Lower leg skin (tissue), 4 donors: ENCODE measurements at places on chromosomes 4 and X.

DNA sequence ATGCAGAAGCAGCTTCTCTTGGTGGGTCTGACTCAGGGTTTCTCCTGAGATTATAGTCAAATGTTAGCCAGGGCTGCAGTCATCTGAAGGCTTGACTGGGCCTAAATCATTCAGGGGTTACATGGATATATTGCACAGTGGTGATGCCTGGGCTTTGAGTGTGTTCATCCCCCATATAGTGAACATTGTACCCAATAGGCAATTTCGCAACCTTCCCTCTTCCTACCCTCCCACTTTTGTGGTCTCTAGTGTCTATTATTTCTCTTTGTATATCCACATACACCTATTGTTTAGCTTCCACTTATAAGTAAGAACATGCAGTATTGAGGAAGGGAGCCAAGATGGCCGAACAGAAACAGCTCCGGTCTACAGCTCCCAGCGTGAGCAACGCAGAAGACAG is 90.3 kb upstream of the CAMK2D start:
- DNase-seq: no peak

- no peak for DNase-seq
These were observed 32.2 kb downstream of the MID2 start for GRCh38 chrX:107857837-107858236.

DNA sequence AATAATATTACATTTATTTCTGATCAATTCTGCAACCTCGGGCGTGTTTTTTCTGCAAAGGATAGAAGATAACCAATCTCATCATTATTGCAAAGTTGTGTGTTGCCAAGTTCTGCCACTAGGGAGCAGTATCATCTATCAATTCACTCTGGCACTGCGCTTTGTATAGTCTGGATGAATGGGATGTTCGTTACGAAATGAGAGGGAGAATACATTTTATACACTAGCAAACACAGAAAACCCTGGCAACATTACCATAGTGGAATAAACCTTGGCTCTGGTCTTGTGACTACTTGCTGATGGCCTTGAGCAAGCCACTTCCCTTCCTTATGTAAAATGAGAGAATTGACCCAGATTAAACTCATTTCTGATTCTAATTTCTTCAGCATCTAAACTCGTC is 97.5 kb upstream of the ZNF518B start:
- peak; percentile 58 for DNase-seq

DNA sequence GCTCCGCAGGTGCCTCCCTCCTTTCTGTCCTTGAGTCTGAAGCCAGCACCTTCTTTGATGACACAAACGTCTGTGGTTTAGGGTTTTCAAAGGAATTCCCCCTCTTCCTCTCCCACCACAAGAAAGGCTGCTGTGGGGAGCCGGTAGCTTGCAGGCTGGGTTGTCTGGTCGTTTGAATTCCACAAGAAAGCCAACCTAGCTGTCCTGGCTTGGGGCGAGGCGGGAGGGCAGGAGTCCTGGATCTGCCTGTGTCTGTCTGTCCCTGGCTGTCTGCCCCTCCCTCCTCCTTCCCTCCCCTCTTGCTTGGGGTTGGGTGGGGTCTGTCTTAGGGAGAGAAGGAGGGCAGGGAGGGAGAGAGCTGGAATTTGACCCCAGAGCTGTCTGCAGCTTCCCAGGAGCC is 56.3 kb downstream of the SHROOM2 start:
- DNase-seq: no peak

- DNase-seq: no peak
These were observed 304.0 kb downstream of the MAPK10 start for GRCh38 chr4:86055898-86056297.

GRCh38 chr4:25424539-25425228 is 47.6 kb downstream of the ANAPC4 start:
- no peak for DNase-seq

DNA sequence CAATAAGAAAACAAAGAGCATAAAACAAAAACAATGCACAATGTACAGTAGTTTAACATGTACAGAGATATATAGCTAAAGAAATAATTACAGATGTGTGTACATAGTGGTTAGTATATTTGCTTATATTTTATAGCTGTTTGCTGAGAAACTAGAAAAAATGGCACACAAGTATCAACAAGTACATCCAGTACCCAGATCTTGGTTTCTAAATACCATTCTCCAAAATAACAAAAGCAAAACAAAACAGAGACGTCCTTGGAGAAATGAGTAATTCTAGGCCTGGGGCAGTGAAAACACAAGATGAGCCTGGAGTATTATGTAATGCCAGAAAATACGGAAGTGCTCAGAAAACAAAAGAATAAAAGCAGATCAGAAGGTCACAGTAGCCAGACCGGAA is 189.6 kb downstream of the TMEM47 start:
- no peak for DNase-seq

- no peak for DNase-seq
These were observed 21.9 kb downstream of the FHIP1A start for GRCh38 chr4:151430740-151431457.

DNA sequence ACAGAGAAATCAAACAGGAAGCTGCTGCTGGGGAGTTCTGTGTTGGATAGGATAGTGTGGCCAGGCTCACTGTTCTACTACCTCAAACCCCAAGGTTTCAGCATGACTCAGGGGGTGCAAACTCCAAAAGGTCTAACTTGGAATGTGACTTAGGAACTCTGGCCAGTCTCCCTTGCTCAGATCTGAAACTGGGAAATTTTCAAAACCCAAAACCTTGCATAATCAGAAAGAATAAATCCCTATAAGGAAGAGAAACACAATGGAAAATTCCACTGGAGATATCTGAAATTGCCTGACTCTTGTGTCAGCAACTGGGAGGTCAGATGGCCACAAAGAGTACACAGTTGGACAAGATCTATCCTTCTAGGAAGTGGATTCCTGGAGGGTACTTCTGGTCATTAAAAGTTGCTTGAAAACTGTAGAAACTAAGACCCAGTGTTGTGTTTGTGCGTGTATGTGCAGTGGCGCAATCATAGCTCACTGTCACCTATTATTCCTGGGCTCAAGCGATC is 58.0 kb downstream of the PPEF2 start:
- no peak for DNase-seq

- no peak for DNase-seq
These were observed 28.7 kb downstream of the ARAP2 start for GRCh38 chr4:36215627-36216026.

GRCh38 chrX:23246001-23246400 is 88.6 kb upstream of the PTCHD1 start:
- DNase-seq: no peak
